Activated naive CD8-positive, alpha-beta T cell treated with anti-CD3 and anti-CD28 coated beads, Interleukin-2, amount 50 U/mL, for 24 hours (primary cell): ENCODE measurements at places on chromosomes 12 and 14.

DNA sequence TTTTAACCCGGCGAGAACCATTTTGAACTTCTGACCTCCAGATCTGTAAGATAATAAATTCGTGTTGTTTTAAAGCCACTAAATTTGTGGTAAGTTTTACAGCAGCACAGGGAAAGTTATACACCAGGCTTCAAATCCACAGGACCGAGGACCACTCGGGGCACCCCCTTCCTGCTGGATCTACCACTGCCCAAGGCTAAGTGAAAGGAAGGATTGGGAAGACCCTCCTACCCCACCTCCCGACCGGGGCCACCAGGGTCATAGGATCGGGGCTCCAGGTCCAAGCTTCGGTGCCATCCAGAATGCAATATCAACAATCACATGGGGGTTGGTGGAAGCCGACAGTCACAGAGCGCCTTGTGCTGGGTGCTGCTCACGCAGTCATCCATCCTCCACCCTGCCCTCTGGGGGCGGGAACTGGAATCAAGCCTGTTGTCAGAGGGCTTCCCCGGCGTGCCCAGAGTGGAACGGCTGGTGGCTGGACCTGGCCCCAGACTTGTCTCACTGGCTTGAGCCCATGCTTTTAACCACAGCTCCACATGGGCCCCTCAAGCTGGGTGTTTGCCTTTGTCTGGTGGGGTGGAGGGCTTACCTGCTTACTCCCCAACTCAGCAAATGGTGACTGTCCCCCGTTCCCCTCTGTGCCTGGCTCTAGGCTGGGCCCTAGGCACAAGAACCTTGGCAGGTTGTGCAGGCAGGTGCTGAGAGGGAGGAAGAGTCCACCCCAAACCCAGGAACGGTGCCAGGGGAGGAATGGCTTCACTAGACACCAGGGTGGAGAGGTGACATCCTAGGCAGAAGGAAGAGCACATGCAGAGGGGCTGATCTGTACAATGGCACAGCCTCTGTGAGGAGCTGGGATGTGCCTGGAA lies 180.3 kb upstream of the RTL1 start:
- DNase-seq, result no peak

DNA sequence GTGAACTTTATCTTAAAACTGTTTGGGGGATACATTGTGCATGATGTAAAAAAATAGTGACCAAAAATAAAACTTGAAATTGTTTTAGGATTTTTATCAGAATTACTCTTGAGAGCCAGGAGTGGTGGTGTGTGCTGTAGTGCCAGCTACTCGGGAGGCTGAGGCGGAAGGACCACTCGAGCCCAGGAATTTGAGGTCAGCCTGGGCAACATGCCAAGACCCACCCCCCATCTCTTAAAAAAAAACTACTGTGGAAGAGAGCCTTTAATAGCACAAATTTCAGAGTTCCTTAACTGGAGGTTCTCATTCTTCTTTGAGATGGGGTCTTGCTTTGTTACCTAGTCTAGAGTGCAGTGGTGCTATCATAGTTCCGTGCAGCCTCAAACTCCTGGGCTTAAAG lies 21.5 kb downstream of the CPSF2 start:
- no peak for DNase-seq

DNA sequence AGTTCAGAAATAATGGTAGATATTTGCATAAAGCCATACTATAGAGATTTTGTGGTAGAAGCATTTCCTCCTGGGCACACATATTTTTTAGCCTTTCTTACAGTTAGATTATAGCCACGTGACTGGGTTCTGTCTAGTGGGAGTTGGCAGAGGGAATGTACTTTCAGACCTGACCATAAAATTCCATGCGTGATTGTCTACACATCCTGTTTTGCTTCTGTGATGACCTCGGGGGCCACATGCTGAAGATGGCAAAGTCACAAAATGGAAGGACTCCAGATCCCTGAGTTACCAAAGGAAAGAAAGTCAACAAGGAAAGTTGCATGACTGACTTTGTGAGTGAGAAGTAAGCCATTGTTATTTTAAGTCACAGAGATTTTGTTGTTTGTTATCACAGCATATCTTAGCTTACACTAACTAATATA lies 14.6 kb upstream of the MIA2 start:
- DNase-seq, result no peak

GRCh38 chr12:127035011-127035879 lies 1231.7 kb upstream of the TMEM132C start:
- no peak for DNase-seq

- DNase-seq, result no peak
Observed at GRCh38 chr12:117046011-117046369, 53.2 kb downstream of the TESC start.

GRCh38 chr12:119154435-119154818 lies 24.3 kb upstream of the HSPB8 start:
- DNase-seq, result no peak

DNA sequence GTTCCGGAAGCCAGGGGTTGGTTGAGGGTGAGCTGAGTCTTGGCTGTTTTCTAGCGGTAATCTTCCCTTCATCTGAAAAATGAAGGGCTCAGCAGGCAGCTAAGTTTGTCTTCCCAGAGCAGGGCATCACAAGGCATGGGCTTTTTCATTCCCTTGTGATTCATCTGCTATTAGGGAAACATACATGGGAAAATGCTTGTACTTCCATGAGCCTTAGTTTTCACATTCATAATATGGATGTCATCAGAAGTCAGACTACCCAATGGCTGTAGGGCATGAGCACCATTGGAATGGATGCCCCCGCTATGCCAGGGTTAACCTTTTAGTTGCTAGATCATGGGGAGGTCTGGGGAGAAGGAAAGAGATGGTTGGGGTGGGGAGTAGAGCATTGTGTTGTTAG lies 18.7 kb downstream of the HELB start:
- DNase-seq, result no peak

- DNase-seq, result no peak
Observed at GRCh38 chr14:99333841-99334635, 62.0 kb upstream of the BCL11B start.

DNA sequence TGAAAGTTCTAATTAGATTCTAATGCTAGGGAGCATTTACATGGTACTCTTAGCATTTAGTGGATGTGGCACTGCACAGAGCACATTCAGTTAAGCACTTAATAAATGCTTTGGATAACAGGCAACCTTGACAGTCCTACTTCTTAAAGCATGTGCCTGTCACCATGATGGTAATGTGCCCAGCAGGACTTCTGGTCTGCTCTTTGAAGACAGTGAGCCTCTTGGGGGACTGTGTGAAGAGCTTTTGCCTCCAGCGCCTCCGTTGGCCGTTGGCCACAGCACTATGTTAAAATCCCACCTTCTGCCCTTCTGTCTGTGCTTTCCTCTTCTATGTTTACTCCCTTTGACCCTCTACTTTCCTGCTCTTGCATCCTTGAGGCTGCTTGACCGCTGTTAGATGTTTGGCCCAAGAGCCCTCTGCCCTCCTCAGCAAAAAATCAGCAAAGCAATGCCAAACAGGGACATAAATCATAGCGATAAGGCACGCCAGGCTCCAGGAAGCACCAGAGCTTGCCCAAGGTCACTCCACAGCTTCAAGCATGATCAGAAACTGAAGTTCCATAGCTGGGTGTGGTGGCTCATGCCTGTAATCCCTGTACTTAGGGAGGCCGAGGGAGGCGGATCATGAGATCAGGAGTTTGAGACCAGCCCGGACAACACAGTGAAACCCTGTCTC lies 8.3 kb downstream of the CDKL1 start:
- no peak for DNase-seq

DNA sequence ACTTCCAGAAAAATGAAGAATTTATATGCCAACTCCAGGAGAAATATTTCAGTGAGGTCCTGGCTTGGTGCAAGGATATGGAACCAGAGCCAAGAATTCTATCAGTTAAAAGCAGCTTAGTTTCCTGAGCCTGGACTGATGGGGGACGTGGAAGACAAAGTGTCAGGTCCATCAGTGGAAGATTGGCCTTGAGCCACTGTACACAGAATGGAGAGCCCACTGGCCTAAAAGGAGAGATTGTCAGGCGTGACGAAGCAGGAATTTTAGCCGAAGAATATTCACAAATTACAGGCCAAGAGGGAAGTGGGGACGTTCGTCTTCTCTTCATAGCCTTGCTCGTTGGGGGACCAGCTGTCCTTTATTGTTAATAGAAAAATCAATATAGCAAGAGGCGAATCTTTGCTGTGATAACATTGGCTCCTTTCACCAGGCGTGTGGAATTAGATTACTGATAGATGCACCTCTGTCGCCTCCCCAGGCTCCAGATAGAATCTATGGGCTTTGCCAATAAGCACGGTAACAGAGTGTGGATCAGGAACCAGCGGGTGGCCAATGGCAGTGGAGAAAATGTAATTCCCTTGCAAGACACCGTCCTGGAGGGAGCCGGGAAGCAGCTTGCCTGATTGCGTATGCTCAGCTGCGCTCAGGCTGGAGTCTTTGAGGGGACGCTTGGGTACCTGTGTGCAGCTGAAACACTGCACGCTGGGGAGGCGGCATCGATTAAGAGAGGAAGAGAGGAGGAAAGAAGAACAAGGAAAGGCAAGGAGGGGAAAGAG lies 56.4 kb downstream of the TMEM132C start:
- no peak for DNase-seq

GRCh38 chr12:111216387-111217159 lies 152.3 kb downstream of the PHETA1 start:
- DNase-seq, result no peak

- no peak for DNase-seq
Observed at GRCh38 chr12:67592228-67593011, 56.1 kb upstream of the DYRK2 start.

DNA sequence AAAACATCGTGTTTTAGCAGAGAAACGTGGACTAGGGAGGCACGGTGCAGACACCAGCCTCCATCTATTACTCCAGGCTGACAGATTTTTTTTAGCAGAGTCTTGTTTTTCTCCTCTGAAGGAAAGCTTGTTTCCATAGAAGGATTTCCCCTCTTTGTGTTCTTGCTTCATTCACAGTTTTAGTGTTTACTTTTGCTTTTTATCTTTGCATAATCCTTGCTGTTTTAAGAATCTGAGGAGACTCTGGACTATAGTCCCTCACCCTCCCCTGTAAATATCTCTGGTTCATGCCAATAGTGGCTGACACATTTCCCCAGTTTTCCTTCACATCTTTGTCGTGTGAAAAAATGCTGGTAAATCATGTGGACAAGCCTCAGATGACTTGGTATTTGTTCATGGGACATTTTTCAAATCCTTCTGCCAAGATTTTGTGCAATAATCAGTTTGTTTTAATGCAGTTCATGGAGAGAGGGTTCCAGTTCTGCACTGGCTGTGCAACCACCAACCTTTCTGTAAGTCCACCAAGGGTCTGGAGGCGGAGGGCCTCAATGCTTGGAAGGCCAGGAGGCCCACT lies 39.9 kb upstream of the TMCC3 start:
- no peak for DNase-seq

GRCh38 chr14:73878436-73878835 lies 8.2 kb upstream of the ZNF410 start:
- DNase-seq, result no peak

- DNase-seq, result no peak
Observed at GRCh38 chr12:132734206-132734605, 23.6 kb downstream of the PGAM5 start.

- no peak for DNase-seq
Observed at GRCh38 chr12:49161092-49161795, 27.6 kb downstream of the TUBA1A start.

- no peak for DNase-seq
Observed at GRCh38 chr12:57793920-57794319, 11.3 kb downstream of the TSFM start.

- no peak for DNase-seq
Observed at GRCh38 chr12:62684570-62685295, 218.1 kb downstream of the MON2 start.

- no peak for DNase-seq
Observed at GRCh38 chr14:101937926-101938767, 26.2 kb upstream of the DYNC1H1 start.

DNA sequence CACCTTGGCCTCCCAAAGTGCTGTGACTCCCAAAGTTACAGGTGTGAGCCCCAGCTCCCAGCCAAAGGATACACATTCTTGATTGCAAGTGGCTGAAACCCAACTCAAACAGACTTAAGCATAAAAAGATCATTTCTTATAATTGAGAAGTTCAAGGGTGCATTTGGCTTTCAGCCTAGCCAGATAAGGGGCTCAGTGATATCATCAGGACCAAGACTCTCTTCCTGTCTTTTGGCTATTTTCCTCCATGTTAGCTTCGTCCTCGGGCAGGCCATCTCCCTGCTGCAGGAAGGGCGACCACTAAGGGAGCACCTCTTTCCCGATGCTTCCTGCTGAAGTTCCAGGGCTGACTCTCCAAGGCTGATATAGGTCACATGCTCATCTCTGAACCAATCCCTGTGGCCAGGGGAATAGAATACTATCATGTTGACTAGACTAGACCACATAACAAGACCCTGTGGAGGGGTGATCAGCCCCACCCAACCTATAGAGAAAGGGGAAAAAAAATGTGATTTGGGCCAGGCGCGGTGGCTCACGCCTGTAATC lies 9.8 kb upstream of the KRT8 start:
- DNase-seq, result no peak

- no peak for DNase-seq
Observed at GRCh38 chr14:56962444-56963080, 152.3 kb upstream of the OTX2 start.

DNA sequence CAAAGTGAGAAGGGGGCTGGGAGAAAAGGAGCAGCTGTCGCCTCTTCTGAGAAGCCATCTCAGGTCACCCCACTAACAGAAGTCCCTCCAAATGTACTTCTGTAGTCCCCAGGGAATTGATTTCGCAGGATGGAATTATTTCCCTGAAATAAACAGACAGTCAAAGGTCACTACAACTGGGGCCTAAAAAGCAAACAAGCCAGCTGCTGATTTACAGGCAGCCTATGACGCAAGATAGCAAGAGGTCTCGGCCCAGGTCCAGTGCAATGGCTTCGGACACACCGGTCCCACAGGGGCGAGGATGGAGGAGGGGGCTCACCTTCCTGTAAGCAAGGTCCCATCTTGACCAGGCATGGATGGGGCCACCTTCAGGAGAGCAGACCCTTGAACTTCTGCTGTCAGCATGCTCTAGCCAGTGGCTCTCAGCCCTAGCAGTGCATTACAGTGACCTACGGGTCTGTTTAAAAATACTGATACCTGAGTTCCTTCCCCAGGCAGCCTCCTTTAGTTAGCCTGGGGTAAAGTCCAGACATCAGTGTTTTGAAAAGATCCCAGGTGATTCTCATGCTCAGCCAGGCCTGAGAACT lies 18.1 kb downstream of the NUAK1 start:
- no peak for DNase-seq

GRCh38 chr12:591167-592023 lies 71.8 kb downstream of the NINJ2 start:
- DNase-seq, result no peak

GRCh38 chr12:89529738-89530137 lies 3.9 kb upstream of the POC1B start:
- no peak for DNase-seq

- no peak for DNase-seq
Observed at GRCh38 chr14:96811985-96812667, 14.9 kb downstream of the VRK1 start.

- no peak for DNase-seq
Observed at GRCh38 chr14:55277972-55278740, 6.9 kb downstream of the FBXO34 start.
